Neural crest cell (in vitro differentiated cells): ENCODE measurements at places on chromosomes 1 and 21.

GRCh38 chr21:44544566-44544965 is 4.6 kb upstream of the KRTAP10-1 start:
- H3K36me3 ChIP-seq: peaks cover 10% of the 10 kb centered on the region
- H3K27ac ChIP-seq: no peak overlapping the region
- no peaks in the 10 kb centered on the region for H3K27me3 ChIP-seq
- H3K4me1 ChIP-seq: peaks cover 15% of the 10 kb centered on the region

GRCh38 chr1:237650809-237651208 is 239.9 kb downstream of the ZP4 start:
- no peak overlapping the region for H3K27ac ChIP-seq
- no peak for DNase-seq
- no peaks in the 10 kb centered on the region for H3K27me3 ChIP-seq
- H3K4me1 ChIP-seq: peaks cover 20% of the 10 kb centered on the region

DNA sequence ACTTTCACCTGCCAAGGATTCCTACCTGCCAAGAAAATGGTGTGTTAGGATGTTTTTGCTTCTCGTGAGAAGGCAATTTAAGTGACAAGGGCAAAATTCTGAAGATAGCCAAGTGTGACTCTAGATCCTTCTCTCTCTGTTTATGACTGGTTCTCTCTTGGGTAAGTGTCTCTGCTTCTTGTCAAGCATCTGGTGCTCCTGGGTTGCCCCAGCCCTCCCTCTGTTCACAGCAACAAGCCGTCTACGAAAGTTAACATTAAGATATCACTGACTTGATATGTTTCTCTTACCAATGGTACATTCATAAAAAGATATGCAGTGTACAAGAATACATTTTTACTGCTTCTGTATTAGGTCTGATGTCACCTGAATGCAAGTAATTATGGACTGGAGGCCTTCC is 55.4 kb downstream of the PROX1 start:
- H3K4me1 ChIP-seq: no peaks in the 10 kb centered on the region
- no peaks in the 10 kb centered on the region for H3K27me3 ChIP-seq
- H3K27ac ChIP-seq: no peak overlapping the region

DNA sequence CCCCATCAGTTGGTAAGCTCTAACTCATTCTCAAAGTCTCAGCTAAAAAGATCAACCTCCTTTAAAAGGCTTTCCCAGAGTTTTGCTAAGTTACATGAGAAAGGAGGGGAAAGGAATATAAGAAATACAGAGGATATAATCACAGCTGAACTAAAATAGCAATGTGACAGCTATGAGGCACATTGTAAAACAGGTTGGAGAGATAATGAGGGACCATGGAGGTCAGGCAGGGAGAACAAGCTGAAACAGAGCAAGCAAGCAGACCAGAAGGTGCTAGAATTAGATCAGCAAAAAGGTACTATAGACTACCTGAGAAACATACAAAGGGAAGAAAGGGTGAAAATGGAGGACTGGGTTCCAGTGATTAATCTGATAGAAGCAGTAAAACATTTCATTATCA is 28.5 kb downstream of the GPATCH2 start:
- no peak overlapping the region for H3K4me3 ChIP-seq
- no peak overlapping the region for H3K27ac ChIP-seq
